ENCODE measurements at places on chromosomes 12 and 14.
A peak's percentile ranks its signal among the peaks of the same experiment; 100 is the strongest.

DNA sequence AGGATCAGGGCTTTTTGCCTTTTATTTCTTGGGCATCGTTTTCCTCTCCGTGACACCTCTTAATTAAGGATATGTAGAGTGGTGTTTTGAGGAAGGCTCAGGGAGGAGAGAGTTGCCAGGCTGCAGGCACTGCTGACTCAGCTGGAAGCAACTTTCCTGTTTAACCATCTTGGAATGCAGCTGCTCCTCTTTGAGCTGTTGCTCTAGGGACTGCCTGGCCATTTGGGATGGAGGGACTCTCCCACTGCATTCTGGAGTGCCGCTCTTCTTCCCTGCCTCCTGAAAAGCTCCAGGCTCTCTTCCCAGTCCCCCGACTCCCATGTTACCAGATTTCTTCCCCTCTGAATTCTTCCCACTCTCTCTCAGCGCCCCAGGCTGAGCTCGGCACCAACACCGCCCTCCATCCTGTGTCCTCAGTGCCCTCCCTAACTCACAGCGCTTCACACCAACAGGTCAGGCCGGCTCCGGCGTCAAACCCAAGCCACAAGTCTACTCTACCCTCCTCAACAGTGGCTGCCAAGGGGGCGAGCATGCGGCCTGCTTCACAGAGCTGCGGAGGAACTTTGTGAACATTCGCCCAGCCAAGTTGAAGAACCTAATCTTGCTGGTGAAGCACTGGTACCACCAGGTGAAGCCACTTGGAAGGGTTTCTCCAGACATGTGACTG is 5.9 kb downstream of the OAS3 start:
- no peak for DNase-seq

GRCh38 chr14:23639891-23640523 is 3.8 kb downstream of the DHRS2 start:
- no peak for DNase-seq

GRCh38 chr14:104051092-104051813 is 34.2 kb upstream of the ASPG start:
- DNase-seq = no peak

- DNase-seq = no peak
Observed at GRCh38 chr14:85024931-85025330, 505.0 kb upstream of the FLRT2 start.

- DNase-seq = no peak
Observed at GRCh38 chr12:86712425-86712843, 456.2 kb upstream of the MGAT4C start.

GRCh38 chr14:102922490-102923200 is at the start of gene AMN:
Gene AMN, plus strand, starts transcription at chr14:102922663. Its CDS starts 26 bp downstream, at chr14:102922689.
- no peak for DNase-seq

DNA sequence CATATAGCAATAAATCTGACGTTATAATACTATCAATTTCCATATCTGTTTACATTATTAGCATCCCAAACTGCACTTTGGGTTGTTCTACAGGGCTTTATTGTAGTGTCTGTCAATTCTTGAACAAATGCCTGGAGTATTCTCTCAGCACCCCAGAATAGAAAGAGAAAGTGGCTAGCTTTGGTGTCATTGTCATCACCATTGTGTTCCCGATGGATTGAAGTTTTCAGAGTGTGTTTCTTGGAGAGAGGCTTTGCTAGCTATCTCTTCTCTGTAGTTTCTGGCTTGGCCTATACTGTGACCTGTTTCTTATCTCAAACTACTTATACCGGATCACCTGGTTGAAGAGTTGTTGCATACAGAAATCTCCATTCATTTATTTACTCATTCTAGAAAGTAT is 6.4 kb downstream of the TMEM106C start:
- no peak for DNase-seq

GRCh38 chr14:51652168-51653078 is 713 bp downstream of the FRMD6 start:
- DNase-seq = no peak

- DNase-seq = no peak
Observed at GRCh38 chr12:96026331-96026730, 9.1 kb downstream of the LTA4H start.

DNA sequence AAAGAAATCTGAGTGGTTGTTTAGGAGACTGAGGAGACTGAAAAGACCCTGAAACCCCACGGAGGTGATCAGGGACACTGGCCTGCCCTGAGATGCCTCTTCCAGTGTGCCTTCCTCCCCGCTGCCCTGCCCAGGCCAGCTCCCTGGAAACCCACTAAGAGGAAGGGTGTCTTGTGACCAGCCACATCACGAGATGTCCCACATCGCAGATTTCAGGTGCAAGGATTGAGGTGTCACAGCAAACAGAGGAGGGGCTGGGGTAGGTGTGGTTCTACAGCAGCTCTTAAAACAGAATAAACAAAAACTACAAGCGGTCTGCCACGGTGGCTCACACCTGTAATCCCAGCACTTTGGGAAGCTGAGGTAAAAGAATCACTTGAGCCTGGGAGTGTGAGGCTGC is 184.3 kb upstream of the C14orf180 start:
- peak; percentile 27 for DNase-seq

- peak; percentile 93 for DNase-seq
Observed at GRCh38 chr14:81170104-81170828, 50.5 kb downstream of the GTF2A1 start.

GRCh38 chr12:52682381-52682660 is 2.1 kb upstream of the KRT1 start:
- DNase-seq = no peak

GRCh38 chr12:51672334-51672733 is 81.3 kb downstream of the SCN8A start:
- no peak for DNase-seq

DNA sequence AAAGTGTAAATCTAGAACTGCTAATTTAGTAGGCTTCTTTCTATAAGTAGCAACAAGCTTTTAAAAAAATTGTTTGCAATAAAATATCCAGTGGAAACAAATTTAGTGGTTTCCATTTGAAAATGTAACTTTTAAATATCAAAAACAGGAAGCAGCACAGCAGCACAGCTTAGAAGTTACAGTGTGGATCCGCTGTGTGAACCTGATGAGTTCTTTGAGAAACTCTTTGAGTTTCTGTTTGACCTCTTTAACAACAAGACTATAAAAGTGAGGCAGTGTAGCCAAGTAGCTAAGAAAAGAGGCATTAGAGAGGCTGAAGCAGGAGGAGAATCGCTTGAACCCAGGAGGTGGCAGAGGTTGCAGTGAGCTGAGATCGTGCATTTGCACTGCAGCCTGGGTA is 178.3 kb downstream of the NAV3 start:
- DNase-seq = no peak

DNA sequence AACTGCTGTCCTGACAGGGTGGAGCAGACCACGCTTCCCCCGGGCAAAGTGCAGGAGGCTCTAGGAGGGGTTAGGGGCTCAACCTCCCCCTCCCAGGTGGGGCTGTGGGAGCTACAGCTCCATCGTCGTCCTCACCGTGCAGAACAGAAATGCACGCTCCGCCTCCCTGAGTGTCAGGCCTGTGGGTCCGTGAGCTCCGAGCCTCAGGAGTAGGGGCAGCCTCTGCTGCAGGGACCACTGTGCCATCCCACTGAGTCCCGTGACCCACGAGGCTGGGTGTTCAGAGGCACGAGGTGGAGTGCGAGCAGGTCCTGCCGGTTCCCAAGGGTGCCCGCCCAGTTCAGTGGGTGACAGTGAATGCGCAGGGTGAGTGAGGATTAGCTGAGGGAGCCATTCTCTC is 48.6 kb downstream of the CACNA1C start:
- no peak for DNase-seq

- no peak for DNase-seq
Observed at GRCh38 chr14:95189367-95190132, 32.2 kb upstream of the DICER1 start.

DNA sequence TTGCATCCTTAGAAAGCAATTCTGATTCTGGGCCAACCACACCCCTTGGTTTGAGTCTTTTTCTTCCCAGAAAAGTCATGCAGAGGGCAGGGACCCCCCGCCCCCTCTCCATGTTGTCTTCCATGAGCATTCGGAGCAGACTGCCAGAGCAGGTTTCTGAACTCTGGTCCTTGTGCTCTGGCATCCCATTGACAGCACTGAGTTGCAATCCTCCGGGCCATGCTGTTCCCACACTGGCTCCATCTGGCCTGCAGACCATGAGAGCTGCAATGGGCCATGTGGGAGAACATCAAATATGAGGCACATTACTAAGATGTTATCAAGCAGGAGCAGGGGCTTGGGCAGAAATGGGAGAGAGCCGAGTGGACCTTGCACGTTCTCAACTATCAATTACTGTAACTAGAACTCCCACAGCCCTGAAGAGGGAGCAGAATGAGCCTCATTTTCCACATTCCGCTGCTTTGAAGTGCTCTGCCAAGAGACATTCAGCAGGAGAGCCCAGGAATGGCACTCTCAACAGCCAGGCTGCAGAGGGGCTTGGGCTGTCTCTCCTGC is 157.4 kb downstream of the STXBP6 start:
- DNase-seq = no peak

GRCh38 chr14:21257394-21257909 is 11.8 kb downstream of the HNRNPC start:
- DNase-seq = no peak

GRCh38 chr14:73143003-73143402 is 6.7 kb downstream of the PSEN1 start:
- DNase-seq = no peak

DNA sequence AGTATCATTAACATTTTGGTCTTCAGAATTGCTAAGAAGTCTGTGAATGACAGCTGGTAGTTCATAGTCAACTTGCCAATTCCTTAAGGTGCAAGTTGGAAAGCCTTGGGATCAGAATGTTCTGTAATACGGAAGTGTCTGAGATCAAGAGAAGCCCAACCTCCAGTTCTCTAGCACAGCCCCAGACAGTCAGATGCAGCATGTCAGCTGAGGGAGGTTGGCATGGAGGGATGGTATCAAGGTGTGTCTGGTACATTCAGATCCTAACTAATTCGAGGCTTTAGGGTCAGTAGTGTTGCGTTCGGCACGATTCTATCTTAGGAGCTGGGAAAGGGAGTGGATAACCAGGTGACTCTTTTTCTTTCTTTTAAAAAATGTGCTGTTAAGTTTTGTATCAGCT is 38.3 kb downstream of the FNTB start:
- DNase-seq = no peak

DNA sequence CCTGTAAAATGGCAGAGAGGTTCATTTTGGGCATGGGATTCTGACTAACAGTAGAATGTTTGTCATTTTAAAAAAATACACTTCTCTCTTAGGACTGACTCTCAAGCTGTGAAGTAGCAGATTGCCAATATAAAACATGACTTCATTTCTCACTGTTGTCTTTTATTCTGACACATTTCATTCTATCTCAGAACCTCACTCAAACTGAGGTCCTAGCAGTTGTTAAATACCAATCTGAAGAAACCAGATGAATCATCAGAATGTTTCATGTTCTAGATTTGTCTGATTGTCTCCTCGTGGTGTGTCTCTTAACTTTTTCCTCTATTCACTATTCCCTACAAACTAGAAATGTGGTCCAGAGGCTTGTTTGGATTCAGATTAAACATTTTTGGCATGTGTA is 276.5 kb upstream of the NPAS3 start:
- DNase-seq = no peak

DNA sequence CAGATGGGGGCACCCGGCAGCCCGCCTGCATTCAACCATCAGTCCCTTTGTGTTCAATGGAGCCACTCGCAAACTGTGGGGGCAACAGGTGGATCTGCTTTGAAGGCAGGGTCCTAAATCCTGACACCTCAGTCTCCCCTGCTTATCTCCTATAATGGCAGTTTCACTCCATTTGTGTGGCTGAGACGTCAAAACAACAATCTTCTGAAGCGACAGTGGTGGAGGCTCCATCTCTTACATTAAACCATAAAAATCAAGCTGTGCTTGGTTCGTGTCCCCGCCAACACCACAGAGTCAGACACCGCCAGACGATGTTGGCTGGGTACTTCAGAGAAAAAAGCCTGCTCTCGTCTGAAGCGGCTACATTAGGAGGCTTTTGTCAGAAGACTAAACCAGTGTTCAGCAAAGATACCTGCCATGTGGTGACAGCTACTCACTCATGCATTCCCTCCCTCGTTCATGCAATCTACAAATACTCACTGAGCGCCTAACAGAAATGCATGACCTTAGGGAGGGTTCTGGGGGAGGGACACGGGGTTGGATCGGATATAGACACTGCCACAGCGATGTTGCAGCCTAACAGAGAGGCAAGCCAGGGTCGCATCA is 253.9 kb downstream of the FOXN3 start:
- DNase-seq = no peak

GRCh38 chr14:99181241-99181640 is 90.8 kb downstream of the BCL11B start:
- DNase-seq = peak; percentile 59

GRCh38 chr12:47983541-47984115 is 20.2 kb downstream of the TMEM106C start:
- no peak for DNase-seq

DNA sequence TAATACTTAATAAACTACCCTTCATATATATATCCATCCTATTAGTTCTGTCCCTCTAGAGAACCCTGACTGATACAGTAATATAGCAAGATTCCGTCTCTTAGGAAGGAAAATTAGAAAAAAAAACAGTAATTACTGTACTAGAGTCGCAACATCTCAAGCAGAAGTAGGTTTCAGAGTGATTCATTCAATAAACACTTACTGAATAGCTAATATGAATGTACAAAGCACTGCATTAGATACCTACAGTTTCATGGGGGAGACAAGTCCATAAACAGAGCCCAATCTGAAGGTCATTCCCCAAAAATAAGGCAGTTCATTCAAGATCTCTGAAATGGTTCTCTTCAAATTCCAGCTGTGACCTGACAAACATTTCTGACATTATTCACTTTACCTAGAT is 9.9 kb downstream of the CERS5 start:
- no peak for DNase-seq

DNA sequence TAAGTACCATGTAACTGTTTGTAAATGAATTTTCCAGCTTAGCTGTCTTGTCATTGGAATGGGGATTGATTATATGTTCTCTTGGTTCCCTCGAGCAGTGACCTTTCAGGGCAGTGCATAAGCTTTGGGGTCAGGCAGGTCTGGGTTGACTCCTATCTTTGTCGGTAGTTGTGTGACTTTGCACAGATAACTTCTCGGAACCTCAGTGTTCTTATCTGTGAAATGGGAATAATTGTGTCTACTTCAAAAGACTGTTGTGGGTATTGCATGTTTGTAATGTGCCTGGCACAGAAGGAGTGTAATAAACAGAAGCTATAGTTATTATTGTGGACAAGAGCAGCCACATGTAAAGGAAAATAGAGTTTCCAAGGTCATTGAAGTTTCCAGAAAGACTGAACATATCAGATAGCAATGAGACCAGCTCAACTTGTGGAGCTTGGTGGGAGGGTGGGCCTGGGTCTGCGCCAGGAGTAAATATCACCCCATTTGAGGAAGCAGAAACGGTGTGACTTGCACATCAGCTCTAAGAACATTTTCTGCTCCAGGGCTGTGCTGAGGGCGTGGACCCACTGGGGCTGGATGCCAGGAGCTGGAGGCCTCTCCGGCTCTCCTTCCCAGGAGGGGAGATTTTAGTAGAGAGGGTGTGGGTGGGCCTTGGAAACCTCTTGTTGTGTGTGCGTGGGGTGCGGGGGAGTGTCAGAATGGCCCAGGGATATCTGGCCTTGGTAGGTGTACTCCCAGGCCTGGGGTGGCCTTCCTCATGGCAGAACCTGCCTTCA is 19.7 kb downstream of the FOS start:
- DNase-seq = no peak
